ENCODE measurements at places on chromosomes 4 and X.

- DNase-seq = peak; percentile 9
These were observed 114.0 kb upstream of the ENPEP start for GRCh38 chr4:110361921-110362320.

- no peak for DNase-seq
These were observed 8.8 kb upstream of the IL3RA start for GRCh38 chrX:1327651-1328304.

GRCh38 chr4:1763550-1764080 is 29.5 kb upstream of the FGFR3 start:
- no peak for DNase-seq

DNA sequence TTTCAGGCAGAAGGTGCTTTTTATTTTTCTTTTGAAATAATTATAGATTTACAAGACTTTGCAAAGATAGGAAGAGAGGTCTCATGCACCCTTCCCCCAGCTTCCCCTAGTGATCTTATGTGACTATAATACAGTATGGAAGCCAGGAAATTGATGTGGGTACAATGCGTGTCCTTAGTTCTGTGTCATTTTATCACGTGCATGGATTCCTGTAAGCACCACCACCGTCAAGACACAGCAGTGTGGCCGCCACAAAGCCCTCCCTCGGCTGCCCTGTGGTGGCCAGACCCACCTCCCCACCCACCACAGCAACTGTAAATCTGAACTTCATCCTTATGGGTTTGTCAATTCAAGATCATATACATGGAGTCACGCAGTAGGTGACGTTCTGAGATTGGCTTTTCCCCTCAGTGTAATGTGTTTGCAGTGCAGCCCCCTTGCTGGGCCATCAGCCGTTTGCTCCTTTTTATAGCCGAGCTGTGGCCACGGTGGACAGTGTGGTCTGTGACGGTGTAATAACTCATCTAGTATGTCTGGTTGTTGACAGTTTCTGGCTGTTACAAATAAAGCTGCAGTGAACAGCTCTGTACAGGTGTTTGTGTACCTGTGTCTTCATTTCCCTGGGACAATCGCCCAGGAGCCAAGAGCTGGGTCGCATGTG is 10.9 kb upstream of the HTRA3 start:
- DNase-seq = no peak

Measured in T47D (cell line).